ENCODE measurements at places on chromosomes 5 and 9. TPM values are rescaled to one million over a fixed set of nuclear protein-coding genes. Genes with fewer than 3 reads are reported as not detected.

DNA sequence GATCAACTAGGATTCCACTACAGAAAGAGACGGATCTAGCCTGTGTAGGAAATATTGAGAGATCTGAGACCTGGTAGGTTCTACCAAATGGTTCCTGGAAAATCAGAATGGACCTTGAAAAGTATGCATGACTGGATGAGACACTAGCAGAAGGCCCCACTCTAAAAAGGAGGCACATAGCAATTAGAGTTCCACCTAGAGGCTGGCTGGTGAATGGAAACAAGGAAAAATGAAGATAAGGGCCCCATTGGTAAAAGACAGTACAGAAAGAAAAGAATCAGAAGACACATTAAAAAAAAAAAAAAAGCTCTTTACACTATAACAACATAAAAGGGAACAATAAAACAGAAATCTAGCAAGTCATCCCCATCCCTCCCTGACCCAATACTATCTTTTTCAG is 518.5 kb downstream of the NR2F1-AS1 start:
- DNase-seq: no peak

Gene SPINK14
- not detected for total RNA-seq

DNA sequence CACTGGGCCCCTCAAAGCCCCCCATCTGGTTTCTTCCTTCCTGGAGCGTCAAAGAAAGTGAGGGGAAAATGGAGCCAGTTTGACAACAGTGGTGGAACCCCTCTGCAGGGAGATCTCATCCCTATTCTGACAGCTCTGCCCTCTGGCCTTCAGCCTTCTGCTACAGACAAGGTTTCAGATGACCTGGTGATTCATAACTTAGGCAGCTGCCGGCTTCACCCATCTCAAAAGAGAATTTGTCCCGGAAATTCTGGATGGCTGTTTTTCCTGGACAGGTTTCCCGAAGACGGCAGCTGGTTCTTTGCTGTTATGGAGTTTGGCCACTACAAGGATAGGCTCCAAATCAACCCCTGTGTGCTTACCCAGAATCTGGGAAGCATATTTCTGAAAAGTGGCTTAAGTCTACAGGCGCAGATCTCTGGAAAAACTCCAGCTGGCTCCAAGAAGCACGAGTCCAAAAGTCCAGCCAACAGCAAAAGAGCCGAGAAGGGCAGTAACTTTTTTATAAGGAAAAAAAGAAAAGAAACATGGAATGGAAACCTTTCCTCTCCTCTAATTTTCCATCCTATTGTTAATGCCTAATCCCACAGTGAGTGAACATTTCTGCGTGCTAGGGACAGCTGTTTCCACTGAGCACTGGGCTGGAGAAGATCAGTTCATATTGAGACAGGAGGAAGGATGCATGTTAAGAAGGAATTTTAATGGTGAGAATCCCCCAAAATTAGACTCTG is 54.5 kb downstream of the ZNF366 start:
- peak; percentile 96 for DNase-seq

DNA sequence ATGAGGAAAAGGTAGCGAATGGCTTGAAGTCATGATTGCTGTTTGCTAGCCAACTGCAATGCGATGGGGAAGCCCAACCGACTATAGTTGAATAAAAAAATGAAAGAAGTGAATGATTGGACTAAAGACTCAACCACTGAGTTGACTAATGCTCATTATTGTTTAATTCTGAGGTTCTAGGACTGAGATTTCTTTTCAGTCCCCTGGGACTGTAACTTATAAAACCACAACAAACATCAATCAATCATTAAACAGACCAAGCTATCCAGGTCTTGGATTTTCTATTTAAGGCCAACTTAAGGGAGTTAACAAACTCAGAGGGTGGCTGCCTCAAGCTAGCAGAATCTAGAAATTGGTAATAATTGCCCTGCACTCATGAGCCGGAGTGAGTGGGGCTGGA is 154.2 kb downstream of the DOCK2 start:
- no peak for DNase-seq

Gene PTPRD
- 1.8 TPM for total RNA-seq

DNA sequence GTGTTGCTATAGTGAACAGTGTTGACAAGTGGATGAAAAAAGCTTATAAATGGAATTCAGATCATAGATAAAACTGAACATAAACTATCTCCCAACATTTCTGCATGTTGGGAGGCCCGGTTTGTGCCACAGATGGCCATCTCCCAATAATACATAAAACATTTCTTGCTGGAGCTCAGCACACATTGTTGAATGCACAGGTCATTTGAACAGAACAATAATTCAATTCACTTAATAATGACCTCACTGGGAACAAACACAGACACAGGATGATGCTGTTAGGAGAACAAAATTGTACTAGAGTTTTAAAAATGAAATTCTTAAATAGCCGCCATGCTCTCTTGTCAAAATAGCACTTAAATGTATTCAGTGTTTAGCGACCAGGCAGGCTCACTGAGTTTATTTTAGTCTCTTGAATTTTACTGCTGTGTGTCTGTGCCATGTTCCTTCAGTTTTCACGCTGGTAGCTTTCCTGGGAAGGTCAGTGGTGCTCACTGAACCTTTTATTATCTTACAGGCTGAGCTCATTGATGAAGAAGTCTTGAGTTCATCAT is 85.0 kb upstream of the SSBP2 start:
- DNase-seq: no peak

Gene PHYKPL
- total RNA-seq: 28.4 TPM

Data from dermis microvascular lymphatic vessel endothelial cell (primary cell).